DMS79 (cell line): ENCODE measurements at places on chromosomes 4 and X.

DNA sequence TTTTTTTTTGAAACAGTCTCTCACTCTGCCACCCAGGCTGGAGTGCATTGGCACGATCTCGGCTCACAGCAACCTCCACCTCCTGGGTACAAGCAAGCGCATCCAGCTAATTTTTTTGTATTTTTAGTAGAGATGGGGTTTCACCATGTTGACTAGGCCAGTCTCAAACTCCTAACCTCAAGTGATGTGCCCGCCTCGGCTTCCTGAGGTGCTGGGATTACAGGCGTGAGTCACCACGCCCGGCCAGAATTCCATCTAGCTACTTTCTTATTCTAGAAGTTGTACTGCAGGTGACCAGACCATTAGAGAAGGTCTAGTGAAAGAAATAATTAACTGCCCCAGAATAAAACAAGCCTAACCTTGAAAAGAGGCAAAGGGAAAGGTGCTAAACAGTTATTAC lies 2.3 kb downstream of the LRBA start:
- no peak for DNase-seq

DNA sequence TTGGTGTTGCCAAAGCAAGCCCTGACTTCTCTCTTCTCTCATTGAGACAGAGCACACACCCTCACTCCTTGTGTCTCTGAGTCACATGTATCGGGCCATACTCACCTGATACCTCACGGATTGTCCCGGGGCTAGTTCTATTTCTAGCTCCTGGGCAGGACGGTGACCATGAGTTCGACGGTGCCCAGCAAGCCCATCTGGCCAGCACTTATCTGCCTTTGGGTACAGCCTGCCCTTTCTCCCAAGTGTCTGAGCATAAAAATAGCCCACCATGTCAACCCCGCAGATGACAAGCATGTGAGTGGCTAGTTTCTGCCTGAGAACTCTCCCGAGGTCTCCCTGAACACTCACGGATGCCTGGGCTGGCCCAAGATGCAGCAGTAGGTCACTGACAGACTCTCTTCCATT lies 158.5 kb downstream of the DHRSX start:
- no peak for DNase-seq

- DNase-seq = no peak
These were observed 87.6 kb upstream of the NDST4 start for GRCh38 chr4:115201042-115201330.

DNA sequence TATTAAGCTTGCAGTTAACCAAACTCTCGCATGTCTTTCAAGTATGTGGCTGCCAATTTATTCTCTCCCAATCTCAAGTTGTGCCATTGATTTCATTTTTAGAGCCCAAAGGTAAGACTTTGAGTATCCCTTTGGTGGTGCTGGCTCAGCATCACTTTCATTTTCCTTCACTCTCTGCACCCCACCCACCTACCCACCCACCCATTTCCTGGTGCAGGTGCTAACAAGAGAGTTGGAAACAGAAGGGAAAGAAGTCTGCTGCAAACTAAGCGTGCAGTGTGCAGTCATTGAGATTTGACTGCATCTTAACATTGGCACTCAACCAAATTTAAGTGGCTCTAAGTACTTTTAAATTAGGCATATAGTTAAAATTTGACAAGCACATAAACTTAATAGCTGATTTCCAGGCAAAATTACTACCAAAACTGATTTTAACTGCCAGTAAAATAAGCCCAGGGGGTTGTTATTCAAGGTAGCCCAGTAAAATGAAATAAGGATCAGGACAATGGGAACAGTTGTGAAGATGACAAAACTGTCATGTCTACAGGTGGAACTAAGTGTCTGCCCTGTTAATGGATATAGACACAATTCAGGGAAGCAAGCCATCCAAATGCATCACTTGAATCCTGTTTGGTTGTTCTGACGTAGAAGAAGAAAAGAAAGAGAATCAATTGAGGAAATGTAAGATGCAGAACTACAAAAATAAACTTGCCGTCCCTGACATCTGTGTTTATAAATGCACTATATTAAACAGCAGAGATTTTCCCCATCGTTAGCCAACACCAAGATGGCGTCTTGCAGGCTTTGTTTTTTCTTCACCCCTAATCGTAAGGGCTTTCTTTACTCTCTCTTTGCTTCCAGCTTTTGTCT lies 184.2 kb downstream of the KDR start:
- peak; percentile 77 for DNase-seq

DNA sequence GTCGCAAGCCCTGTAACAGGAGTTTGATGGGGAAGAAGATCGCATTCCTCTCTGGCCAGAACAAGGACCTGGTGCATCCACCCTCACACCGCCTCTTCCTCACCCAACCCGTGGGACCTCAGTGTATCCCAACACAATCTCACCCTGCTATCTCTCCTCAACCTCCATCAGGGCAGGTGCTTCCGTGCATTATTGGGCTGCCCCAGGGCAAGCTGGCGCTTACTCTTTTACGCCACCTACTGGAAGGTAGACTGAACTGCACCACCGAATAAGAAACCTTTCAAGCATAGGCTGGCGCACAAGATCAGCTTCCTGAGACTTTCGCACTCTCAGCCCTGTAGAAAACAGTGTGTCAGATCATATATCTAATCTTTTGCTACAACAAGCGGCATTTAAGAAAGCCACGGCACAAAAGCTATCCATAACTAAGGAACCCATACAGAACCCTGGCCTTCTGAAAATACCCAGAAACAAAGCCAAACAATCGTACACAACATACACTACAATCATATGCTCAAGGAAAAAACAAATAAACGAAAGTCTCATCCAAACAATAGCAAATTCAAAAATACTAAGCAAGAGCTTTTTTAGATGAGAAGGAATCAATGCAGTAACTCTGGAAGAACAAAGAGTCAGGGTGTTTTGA lies 209.3 kb downstream of the UGT8 start:
- DNase-seq = no peak
